ENCODE measurements at places on chromosomes 6 and 20. TPM values are rescaled to one million over a fixed set of nuclear protein-coding genes. Genes with fewer than 3 reads are reported as not detected.

The SUMO4 gene
- not detected for total RNA-seq

The MCM8 gene
- 24.3 TPM for total RNA-seq

The OTOR gene
- total RNA-seq, result not detected

The SCUBE3 gene
- 0.05 TPM for total RNA-seq

The RALY gene
- total RNA-seq, result 126 TPM

The OPN5 gene
- not detected for total RNA-seq

The SSTR4 gene
- total RNA-seq, result 0.86 TPM

The ACSS2 gene
- 9.8 TPM for total RNA-seq

The PPP1R16B gene
- total RNA-seq, result 0.15 TPM

The ULBP3 gene
- 3.9 TPM for total RNA-seq

The CD24 gene
- total RNA-seq, result 236 TPM

The C20orf141 gene
- 0.49 TPM for total RNA-seq

Data from A549 treated with AZD2906 at 1 μM for 4 hours (cell line).